ENCODE measurements at places on chromosomes 1 and 21.

GRCh38 chr1:116760996-116761665 is 6.9 kb downstream of the CD2 start:
- no peak for DNase-seq

DNA sequence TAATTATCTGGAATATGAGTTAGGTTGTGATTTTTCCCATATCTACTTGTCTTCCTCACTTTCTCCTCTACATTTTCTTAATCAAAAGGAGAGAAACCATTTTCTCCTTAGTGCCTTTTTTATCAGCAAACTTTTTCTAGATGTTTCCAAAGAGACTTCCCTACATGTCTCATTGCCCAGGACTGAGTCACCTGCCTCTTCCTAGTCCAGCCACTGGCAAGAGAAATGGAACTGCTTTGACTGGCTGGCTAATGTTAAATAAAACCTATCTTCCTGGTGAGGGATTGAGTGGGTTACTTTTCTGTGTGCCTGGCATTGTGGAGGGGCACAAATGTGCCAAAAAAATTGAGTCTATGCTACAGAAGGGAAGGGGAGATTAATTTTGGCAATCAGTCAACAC is 52.1 kb upstream of the CD5L start:
- DNase-seq: no peak

GRCh38 chr1:247337961-247338360 is 6.3 kb upstream of the ZNF496 start:
- no peak for DNase-seq

DNA sequence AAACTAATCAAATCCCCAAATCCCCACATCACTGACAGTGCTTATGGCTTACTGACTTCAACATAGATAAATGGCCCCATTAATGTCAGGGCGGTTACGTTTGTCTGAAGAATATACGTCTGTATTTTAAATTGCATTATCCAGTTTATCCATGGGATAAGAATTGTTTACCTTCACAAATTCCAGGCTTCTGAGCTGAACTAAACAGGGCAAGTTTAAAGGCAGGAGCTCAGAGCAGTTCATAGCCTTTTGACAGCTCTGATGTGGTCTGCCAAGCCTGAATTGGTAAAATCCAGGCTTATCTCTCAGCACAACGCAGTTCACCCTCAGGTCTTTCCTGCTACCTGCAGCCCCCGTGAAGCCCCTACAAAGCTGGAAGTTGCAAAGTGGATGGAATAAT is 79.5 kb upstream of the GREM2 start:
- no peak for DNase-seq

- DNase-seq: no peak
Observed at GRCh38 chr1:75127916-75128717, 6.1 kb upstream of the LHX8 start.

- no peak for DNase-seq
Observed at GRCh38 chr1:6270401-6270800, 9.5 kb upstream of the GPR153 start.

GRCh38 chr1:28756846-28757245 is 20.1 kb downstream of the YTHDF2 start:
- DNase-seq: no peak

DNA sequence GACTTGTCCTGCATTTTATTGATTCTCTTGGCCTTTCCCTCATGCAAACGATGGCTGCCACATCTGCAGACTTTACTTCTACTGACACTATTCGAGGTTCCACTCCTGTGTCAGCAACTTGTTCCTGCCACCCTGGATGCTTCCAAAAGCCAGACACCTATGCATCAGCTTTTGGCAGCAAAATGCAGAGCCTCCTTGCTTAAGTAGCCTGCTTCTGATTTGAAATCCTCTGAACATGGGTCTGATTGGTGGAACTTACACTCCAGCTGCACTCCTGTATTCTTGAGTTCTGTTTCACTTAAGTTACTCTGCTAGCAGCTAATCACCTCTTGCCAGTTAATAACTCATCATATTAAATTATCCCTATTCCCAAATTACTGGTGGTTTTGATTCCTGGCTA is 152.1 kb upstream of the FMN2 start:
- no peak for DNase-seq

DNA sequence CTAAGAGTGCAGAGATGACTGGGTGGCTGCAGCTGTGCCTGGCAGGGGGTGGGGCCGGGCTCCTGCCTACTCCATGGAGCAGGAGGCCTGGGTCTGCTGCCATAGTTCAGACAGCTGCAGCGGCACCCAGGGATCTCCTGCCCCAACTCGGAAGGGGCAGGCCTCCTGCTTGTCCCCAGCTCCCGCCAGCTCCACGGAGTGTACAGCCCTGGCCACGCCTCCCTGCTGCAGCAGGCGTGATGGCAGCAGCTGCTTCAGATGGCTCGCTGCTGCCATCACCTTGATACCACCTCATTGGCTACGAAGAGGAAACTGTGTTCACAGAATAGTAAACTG is 35.9 kb downstream of the ACTL8 start:
- no peak for DNase-seq

GRCh38 chr1:171912509-171913175 is 71.3 kb downstream of the DNM3 start:
- no peak for DNase-seq

- no peak for DNase-seq
Observed at GRCh38 chr1:167109125-167109524, 15.2 kb downstream of the STYXL2 start.

- no peak for DNase-seq
Observed at GRCh38 chr1:32863218-32863880, 7.4 kb downstream of the FNDC5 start.

- no peak for DNase-seq
Observed at GRCh38 chr1:179748772-179749171, 5.7 kb downstream of the FAM163A start.

DNA sequence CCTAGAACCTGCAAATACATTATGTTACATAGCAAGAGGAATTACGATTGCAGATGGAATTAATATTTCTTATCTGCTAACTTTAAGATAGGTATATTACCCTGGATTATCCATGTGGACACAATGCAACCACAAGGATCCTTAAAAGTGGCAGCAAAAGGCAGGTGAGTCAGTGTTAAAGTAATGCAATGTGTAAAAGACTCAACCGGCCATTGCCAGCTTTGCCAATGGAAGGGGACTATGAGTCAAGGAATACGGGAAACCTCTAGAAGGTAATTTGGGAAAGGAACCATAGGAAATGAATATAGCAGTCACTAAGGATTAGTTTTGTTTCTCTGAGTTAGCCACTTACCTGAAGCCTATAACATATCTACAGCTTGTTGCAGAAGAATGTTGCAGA is 692.1 kb upstream of the ZP4 start:
- DNase-seq: no peak

GRCh38 chr1:167095368-167095767 is 1.5 kb downstream of the STYXL2 start:
- peak; percentile 73 for DNase-seq

GRCh38 chr1:19563324-19564097 is 78.2 kb upstream of the CAPZB start:
- DNase-seq: peak; percentile 63

DNA sequence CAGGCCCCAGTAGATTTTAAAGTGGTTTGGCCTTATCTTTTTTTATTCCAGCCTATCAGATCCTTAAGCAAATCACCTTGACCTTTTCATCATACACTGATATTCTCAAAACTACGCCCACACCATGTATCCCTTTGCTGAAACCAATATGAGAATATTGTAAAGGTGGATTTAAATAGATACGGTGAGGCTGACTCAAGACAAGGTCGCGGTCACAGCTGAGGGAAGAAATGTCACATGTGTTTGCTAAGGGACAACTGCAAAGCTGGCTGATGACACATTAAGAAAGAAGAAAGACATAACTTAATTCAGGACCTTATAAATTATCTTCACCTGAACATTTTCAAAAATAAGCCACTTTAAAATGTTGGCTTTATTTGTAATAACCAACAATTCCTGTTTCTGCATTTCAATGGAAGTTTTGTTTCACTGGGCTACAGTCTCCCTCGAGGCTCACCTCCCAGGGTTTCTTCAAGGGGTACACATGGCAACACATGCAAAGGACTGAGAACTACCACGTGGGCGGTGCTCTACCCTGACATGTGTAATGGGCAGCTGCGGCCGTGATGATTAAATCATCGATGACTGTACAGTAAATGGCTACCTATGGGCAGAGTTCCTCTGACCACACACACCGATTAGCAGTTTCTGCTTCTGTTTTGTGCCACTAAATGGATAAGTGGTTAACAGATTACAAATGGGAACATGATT is 189.5 kb downstream of the SIPA1L2 start:
- DNase-seq: no peak

DNA sequence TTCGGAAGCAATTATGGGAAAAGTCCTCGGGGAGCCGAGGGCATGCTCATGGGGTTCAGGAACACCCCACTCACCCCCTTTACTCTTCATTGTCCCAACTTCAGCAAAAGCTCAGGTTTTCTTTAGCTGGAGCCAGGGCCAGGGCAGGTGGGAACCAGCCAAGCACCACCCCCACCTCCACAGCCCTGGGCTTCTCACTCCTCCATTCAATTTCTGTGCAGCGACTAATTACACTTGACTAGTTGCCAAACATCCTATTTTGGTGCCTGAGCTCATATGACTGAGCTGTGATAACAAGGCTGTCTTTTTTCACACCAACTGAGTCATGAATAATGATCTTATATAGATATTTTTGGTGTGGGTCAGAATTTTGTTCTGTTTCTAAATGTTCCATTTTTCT is 257.2 kb upstream of the AJAP1 start:
- peak; percentile 29 for DNase-seq

GRCh38 chr21:42305707-42306147 is 9.5 kb downstream of the TFF3 start:
- DNase-seq: no peak

GRCh38 chr1:47644212-47644573 is 206.3 kb downstream of the FOXD2 start:
- peak; percentile 11 for DNase-seq

GRCh38 chr1:184221087-184221486 is 165.7 kb upstream of the C1orf21 start:
- DNase-seq: no peak

GRCh38 chr1:199861020-199861795 is 166.3 kb upstream of the NR5A2 start:
- DNase-seq: no peak

DNA sequence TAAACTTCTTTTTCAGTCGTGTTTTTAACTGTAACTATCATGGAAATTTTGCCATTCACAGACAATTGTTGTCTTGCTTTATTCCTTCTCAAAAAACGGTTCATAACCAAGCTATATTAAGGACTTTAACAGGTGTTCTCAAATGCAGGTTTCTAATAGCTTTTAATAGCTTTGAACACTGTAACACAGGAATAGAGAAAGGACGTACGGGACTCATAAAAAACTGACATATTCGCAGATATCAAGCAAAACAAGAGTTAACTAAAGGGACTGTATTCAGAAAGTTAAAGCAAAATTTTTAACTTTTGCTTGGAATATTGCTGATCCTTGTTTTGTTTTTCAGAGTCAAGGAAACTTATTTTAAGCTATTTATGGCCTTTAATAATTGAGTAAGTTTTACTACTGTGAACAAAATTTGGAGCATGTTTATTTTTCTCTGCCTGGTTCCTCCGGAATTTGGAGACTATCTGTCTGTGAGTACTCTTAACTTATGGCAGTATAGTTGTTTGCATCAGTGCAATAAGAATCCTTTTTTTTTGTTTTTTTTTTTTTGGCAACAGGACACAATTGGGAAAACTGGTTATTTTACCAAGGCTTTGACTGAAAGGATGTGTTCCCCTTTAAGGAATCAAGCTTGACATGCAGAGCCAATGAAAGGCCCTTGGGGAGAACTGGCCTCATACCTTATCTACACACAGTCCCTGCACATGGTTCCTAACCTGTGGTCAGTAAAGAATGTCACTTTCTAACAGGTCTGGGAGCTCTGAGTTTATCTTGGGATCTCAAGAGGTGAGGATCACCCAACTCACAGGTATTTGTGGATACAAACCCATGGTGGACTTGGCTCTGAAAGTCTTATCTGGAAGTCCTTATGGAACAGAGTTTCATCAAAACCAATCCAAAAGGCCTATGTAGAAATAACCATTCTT is 5.8 kb upstream of the CD46 start:
- DNase-seq: no peak

- DNase-seq: peak; percentile 93
Observed at GRCh38 chr1:161706113-161706481, 932 bp upstream of the FCRLA start.

GRCh38 chr21:35120631-35121180 is 71.6 kb upstream of the RUNX1 start:
- no peak for DNase-seq

DNA sequence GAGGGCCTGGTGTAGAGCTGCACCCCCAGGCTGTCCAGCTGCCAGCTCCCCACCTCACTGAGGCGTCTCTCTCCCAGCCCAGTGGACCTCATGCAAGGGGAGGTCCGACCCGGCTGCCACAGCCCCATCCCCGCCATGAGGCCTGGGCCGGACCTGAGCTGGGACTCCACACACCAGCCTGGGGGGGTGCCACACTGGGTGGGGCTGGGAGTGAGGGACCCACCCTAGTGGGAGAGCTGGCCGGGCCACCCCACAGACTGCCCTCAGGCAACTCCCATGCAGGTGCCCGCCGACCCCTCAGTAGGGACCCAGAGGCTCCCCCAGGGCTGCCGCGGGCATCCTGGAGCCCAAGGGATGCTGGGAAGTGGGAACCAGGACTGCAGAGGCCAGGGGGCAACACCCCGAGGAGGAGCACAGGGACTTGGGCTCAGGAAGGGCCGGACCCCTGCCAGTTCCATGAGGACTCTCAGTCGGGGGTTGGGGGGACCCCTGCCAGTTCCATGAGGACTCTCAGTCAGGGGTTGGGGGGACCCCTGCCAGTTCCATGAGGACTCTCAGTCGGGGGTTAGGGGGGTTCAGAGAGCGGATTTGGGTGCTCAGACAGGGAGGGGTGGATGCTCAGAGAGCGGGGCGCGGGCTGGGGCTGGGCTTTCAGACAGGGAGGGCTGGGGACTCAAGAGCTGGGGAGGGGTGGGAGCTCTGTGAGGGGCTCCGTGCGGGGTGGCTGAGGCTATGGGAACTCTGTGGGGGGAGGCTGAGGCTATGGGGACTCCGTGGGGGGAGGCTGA is 1.2 kb upstream of the RNF223 start:
- DNase-seq: no peak

DNA sequence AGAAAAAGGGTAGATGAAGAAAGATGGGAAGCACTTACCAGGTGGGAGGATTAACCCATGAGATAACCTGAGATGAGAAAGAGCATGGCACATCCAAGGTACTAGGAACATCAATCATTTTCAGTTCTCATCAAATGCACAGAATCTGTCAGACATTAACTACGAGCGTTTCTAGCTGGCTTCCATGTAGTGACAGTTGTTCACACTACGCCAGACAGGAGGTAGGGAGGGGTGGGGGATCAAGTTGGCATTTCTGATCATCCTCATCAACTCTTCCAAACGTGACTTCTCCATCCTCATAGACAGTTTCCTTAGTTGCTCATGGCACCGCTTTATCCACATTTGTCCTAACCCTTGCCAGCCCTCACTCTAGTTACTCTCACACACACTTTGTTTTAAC is 120.2 kb downstream of the PLD5 start:
- DNase-seq: no peak

GRCh38 chr21:25494804-25495203 is 112.5 kb downstream of the MRPL39 start:
- no peak for DNase-seq

DNA sequence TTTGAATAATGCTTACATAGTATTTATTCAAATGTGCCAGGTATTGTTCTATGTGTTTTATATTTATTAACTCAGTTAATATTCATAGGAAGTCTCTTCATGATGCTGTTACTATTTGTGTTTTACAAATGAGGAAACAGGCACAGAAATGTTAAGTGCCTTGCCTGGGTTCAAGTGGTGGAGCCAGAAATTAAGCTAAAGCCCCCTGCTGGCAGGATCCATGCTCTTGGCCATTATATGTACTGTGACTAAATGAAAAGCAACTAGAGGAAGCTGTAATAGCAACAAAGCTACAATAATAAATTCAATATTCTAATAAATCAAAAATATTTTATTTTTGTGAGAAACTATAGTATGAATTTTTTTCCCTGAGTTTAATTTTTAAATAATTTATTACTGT is 30.0 kb downstream of the IARS2 start:
- peak; percentile 12 for DNase-seq
